A172 (cell line): ENCODE measurements at places on chromosomes 6 and 20.

DNA sequence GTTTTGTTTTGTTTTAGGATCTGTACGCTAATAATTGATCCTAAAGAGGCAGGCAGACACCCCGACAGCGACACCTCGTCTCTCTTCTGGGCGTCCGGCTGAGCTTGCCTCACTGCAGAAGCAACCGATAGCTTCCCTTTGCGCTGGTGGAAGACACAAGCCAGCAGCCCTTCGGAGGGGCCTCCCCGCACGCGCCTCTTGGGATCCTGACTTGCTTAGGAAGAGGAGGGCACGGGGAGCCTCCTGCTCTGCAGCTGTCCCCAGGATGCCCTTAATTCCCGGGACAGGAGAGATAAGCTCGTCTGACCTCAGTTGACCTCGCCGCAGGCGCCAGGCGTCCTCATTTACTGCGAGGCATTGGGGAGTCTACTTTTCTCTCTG lies 94.0 kb downstream of the CD83 start:
- DNase-seq, result peak; percentile 10

DNA sequence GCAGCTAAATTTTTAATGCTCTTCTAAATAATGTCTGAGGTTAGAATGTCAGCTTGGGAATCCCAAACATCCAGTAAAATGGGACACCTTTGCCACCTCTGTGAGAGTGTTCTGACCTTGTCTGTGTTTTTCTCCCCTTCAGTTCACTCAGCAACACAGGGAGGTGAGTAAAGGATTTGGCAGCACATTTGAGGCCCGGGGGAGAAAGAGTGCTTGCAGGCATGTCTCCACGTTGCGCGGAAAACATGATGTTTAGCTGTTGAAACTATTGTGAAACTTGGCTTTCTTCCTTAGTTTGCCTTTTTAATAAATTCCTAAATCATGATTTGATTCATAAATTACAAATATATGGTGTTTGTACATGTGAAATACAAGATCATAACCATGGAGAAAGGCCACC lies 707.8 kb upstream of the FLRT3 start:
- DNase-seq, result no peak

- DNase-seq, result no peak
These were observed 30.5 kb upstream of the TGM2 start for GRCh38 chr20:38195521-38195920.

DNA sequence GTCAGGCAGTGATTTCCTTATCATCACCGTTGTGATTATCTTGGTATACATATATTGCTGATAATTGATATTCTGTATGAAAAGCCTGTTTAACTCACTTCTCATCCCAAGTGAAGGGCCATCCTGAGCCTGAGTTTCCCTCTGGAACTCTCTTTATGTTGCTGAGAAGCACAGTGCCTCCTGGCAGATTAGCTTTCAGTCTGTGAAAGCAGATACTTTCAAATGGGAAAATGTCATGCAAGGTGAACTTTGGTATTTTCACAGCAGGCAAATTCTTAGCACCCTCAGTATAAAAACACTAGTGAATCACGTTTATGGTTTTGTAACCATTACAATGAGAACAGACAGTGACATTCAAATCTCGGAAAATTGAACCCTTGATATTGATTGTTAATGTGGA lies 151.6 kb downstream of the PRIM2 start:
- no peak for DNase-seq

- DNase-seq, result no peak
These were observed 1.2 kb downstream of the ALDH8A1 start for GRCh38 chr6:134948691-134949090.

DNA sequence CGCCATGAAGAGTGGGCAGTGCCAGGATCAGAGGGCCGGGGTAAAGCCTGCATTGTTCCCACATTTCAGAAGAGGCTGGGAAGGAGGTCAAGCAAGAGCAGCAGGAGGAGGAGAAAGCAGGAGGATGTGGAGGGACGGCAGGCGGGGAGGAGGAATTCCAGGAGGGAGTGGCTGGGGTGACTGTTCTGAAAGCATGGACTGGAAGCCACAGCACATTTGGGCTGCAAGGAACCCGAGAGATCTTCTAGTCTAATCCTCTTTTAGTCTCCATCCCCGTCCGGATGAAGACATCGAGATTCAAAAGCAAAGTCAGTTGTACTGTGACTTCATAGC lies 76.9 kb downstream of the FAM50B start:
- peak; percentile 60 for DNase-seq

DNA sequence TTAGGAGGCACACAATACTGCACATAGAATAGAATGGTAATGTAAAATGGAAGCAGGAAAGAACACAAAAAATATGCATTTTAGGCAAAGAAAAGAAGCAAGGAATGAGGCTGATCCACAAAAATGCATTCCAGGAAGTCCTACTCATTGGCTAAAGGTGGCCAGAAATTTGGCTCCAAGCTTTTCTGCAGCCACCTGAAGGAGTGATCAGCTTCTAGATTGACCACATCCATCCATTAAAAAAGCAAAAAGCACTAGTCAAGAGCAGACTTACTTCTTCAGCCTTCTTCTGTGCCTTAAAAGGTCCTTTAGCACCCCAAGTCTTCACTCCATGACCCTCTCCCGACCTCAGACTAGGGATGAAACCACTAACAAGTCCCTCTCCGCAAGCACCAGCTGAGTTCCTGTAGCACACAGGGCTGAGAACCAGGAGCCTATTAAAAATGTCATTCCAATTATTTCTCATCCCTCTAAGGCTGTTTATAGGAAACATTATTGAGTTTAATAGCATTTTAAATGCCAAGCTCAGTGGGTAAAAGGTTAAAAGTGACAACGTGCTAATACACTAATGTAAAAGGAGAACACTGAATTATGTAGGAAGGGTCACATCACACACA lies 36.5 kb downstream of the TRAM2 start:
- peak; percentile 58 for DNase-seq

DNA sequence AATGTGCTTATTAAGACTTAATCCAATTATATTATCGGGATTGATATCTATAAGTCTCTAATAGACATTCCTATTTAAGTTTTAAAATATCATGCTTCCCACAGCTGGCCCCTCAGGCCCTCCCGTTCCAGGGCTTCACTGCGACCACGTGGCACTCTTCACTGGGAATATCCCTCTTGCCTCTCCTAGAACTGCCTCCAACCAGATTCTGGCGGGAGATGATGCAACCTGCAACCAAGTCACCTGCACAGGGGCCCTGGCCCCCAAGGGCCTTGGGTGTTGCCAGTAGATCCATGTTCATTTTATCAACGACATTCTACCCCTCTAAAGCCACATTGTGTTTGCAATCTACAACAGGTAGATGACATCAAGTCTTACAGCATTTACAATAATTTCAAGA lies 18.4 kb upstream of the RAMACL start:
- no peak for DNase-seq

- no peak for DNase-seq
These were observed 441.2 kb upstream of the DEFB115 start for GRCh38 chr20:30816182-30816645.

DNA sequence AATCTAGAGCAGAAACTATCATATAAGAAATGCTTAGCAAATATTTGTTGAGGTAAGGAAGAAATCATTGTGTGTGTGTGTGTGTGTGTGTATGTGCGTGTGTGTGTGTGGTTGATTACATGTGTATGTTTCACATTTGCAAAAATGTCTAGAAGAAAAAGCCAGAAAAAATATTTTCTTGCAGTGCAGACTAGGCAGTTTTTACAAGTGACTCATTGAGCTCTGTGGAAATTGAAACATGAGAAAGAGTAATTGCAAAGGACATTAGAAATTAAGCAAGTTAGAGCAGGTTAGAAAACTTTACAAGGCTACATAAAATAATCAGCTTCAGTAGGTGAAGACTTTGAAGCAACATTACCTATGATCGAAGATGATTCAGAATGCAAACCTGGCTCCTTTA lies 669.0 kb upstream of the EYS start:
- no peak for DNase-seq

DNA sequence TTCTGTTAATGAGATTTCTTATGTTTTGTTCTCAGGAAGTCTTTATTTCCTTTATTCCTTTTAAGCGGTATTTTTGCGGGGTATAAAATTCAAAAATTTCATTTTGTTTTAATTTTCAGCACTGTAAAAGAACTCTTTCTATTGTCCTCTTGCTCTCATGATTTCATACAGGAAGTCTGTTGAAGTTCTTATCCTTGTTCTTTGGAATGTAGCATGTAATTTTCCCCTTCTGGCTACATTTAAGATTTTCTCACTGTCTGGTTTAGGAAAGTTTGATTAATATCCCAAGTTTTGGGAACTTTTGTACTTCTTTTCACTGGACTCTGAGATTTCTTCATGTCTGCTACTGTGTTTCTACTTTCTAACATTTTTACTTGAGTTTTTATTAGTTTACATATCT lies 581.4 kb upstream of the GJE1 start:
- peak; percentile 3 for DNase-seq

DNA sequence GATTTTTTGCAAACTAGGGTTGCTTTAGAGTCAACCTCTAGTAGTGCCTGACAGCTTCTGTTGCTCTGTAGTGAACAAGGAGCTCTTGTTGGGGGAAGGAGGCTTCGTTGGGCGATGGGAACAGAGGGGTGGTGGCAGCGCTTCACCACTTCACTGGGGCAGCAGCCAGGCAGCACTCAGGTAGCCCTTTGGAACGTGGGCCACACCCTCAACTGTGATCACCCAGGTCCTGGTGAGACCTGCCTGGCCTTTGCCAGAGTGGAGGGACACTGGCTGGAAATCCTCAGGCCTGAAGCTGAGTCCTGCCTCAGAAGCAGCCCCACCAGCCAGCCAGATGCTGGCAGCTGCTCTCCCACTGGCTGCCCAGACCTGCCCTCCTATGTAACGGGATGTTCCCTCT lies 10.4 kb upstream of the EDN3 start:
- no peak for DNase-seq

- no peak for DNase-seq
These were observed 8.9 kb upstream of the IGF2R start for GRCh38 chr6:159959976-159960384.
